Ammon's horn (tissue), 1 donor: ENCODE measurements at places on chromosomes 5 and 9.

DNA sequence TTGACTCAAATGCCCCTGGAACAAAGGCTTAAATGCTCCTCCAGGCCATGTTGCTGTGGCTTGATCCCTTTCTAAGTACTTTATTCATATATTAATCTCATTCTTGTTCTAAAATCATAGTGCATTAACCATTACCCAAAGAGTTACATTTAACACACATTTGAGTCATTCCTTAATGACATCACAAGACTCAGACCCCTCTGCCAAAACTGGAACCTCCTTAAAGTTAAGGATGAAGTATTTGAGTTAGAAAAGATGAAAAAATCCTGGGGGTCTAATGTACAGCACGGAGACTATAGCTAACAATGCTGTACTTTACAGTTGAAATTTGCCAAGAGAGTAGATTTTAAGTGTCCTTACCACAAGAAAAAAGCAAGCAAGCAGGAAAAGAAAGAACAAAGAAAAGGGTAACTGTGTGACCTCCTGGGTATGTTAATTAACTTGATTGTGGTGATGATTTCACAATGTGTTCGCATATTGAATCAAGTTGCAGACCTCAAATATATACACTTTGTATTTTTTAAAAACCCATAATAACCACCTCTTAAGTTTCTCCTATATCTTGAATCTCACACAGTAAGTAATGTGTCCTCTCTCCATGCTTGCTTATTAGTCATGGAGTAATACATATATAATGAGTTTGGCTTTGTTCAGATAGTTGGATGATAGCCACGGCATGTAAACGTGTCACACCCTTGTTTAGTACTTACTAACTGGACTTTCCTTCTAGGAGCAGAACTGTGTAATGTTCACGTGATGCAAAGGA, 376.9 kb downstream of the SEMA5A start:
- no peak for DNase-seq

- DNase-seq = no peak
Measured at GRCh38 chr5:71621741-71622140, 34.6 kb downstream of the MCCC2 start.

- no peak for DNase-seq
Measured at GRCh38 chr9:110261632-110262031, 5.3 kb upstream of the TXN start.

DNA sequence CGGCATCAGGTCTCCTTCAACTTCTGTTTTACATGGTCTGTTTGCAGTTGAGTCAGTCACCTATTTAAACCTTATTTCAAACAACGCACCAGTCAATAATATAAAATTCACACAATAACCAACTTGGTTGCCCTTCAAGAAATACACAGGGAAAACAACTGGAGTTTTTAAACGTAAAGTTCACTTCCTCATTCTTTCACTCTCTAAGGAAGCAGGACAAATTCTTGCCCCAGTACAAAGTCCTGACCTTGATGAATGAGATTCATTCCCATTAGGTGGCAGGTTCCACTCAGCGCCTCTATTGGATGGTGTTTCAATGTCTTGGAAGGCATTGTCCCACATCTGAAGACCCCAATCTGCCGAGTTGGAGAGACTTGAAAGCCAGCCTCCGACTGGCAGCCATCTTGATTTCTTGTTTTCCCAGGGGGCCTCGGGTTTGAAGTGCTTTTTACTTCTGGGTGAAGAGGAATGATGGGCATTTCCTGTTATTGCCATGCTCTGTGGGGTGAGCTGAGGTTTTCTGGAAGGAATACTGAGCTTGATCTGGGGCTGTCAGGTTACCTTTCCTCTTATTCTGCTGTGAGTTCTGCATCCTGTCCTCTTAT, 105.0 kb downstream of the ACER2 start:
- DNase-seq = no peak

DNA sequence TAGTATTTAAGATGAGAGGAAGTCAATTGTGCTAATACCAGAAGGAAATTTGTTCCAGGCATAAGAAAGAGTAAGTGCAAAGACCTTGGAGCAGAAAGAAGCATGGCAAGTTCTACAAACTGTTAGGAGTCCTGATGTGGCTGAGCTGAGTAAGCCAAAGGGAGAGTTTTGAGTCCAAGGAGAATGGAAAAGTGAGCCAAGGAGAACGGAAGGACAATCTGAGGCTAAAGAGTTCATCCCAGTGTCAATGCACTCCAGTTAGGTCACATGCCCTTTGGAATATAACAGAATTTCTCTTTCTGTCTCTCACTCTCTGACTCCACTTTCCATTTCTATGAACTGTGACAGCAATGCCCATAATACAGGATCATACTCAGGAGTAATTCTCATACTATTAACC, 224.7 kb downstream of the CAAP1 start:
- no peak for DNase-seq
